ENCODE measurements at places on chromosomes 3 and 15. TPM values are rescaled to one million over a fixed set of nuclear protein-coding genes. Genes with fewer than 3 reads are reported as not detected.

DNA sequence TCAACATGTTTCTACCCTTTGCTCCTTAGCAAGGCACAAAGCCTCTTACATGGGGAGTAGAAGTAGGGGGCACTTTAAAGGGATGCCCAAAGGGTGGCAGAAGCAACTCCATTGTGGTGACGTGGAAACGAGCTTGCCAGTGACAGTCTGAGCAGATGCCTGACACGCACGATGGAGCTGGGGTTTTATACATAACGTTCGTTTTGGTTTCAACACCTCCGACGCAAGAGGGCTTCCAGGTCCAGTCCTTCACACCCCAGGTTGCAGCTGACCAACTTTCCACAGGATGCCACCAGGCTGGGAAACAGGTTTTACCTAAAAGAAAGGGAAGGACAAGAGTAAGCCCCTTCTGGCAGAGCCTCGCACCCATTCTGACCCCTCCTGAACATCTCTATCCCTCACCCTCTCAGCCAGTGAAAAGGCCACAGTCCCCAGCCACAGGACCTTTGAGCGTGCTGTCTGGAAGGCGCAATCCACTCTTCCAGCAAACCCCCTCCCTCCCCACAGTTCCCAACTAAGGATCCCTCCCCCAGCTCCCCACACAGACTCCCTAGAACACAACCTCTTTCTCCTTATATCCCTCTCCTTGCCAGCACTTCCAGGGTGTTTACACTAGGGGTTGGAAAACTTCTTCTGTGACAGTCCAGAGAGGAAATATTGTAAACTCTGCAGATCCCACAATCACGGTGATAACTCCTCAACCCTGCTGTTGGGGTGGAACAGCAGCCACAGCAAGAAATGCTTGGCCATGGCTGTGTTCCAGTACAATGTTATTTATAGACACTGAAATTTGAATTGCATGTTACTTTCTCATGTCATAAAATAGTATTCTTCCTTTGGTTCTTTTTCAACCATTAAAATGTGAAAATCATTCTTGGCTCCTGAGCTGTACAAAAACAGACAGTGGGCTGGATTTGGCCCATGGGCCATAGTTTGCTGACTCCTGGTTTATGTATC, 36.2 kb downstream of the FAM174B start:
- DNase-seq: no peak
- no peak overlapping the region for H3K4me3 ChIP-seq
- H3K4me1 ChIP-seq: peaks cover 10% of the 10 kb centered on the region
- H3K27me3 ChIP-seq: no peaks in the 10 kb centered on the region

GRCh38 chr3:17032407-17033034, 147.8 kb downstream of the PLCL2 start:
- H3K27me3 ChIP-seq: no peaks in the 10 kb centered on the region
- no peak overlapping the region for H3K4me3 ChIP-seq
- no peak for DNase-seq
- no peaks in the 10 kb centered on the region for H3K4me1 ChIP-seq
- H3K36me3 ChIP-seq: no peaks in the 10 kb centered on the region

DNA sequence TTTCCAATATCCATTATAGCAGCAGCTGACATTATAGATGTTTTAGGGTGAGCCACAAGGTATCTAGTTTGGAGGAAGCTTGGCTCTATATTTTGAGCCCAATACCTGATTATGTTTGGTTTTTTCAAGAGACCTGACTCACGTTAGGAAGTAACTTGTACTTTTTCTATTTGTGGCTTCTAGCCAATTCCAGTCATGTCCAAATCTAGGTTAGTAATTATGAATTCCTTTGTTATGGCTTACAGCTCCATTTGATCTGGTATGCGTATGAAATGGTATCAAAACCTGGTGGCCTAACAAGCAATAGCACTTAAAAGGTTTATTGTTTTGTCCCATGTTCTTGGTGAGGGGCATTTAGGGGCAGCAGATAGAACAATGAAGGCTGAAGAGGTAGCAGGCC, 115.9 kb downstream of the TOP2B start:
- H3K27me3 ChIP-seq: no peaks in the 10 kb centered on the region
- no peaks in the 10 kb centered on the region for H3K36me3 ChIP-seq

GRCh38 chr3:194423317-194423716, 24.3 kb upstream of the GP5 start:
- no peaks in the 10 kb centered on the region for H3K4me1 ChIP-seq
- no peak for DNase-seq
- H3K27me3 ChIP-seq: no peaks in the 10 kb centered on the region
- peaks cover 29% of the 10 kb centered on the region for H3K36me3 ChIP-seq
- no peak overlapping the region for H3K4me3 ChIP-seq
- H3K27ac ChIP-seq: no peak overlapping the region

GRCh38 chr15:63056829-63057228, 14.3 kb downstream of the TPM1 start:
- no peaks in the 10 kb centered on the region for H3K27me3 ChIP-seq
- H3K4me1 ChIP-seq: peaks cover 39% of the 10 kb centered on the region
- H3K27ac ChIP-seq: peak overlapping the region; percentile 36

DNA sequence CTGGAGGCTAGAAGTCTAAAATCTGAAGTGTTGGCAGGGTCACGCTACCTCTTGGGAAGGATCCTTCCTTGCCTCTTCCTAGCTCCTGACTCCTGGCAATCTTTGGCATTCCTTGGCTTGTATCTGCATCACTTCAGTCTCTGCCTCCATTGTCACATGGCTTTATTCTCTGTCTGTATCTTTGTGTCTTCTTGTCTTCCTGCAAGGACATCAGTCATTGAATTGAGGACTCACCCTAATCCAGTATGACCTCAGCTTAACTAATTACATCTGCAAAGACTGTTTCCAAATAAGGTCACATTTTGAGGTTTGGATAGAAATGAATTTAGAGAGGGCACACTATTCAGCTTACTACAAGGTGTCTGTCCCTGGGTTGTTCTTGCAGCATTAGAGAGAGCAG, 31.1 kb upstream of the UTS2B start:
- no peak overlapping the region for H3K27ac ChIP-seq
- peaks cover 44% of the 10 kb centered on the region for H3K36me3 ChIP-seq
- H3K4me3 ChIP-seq: no peak overlapping the region
- no peaks in the 10 kb centered on the region for H3K27me3 ChIP-seq
- no peak for DNase-seq

DNA sequence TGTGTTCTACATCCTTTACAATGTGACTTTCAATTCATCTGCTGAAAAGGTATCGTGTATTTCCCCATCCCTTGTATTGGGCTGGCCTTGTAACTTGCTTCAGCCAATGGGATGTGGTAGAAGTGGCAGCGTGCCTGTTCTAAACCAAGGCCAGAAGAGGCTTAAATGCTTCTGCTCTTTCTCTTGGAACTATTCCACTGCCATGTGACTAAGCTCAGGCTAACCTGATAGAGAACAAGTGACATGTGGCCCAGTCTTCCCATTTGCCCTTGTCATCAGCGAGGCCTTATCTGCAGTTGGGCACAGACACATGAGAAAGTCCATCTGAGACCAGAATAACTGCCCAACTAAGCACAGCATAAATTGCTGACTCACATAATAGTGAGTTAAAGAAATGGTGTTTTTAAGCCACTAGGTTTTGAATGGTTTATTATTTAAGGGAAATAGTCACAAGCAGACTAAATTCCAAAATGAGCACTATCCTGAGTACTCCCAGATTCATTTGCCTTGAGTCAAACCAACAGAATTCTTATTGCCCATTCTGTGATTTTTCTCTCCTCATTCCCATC, 230.2 kb downstream of the CPNE4 start:
- no peak overlapping the region for H3K4me3 ChIP-seq
- H3K4me1 ChIP-seq: no peaks in the 10 kb centered on the region
- H3K36me3 ChIP-seq: no peaks in the 10 kb centered on the region
- no peaks in the 10 kb centered on the region for H3K27me3 ChIP-seq
- no peak overlapping the region for H3K27ac ChIP-seq
- DNase-seq: no peak

GRCh38 chr15:74632601-74633000, 17.0 kb downstream of the CLK3 start:
- H3K4me3 ChIP-seq: no peak overlapping the region
- H3K27me3 ChIP-seq: no peaks in the 10 kb centered on the region
- DNase-seq: no peak
- no peaks in the 10 kb centered on the region for H3K4me1 ChIP-seq
- H3K27ac ChIP-seq: no peak overlapping the region

- H3K4me1 ChIP-seq: peaks cover 9% of the 10 kb centered on the region
- DNase-seq: peak; percentile 90
- H3K27me3 ChIP-seq: no peaks in the 10 kb centered on the region
- peak within 1 kb of the TSS; percentile 99 for H3K4me3 ChIP-seq
These were observed at the start of gene TWF2 for GRCh38 chr3:52238761-52239701. TWF2 (minus strand) TSS chr3:52239158; CDS start chr3:52239016, 142 bp downstream.

CPB1 gene
- total RNA-seq: 0.21 TPM

SLC27A2 gene
- not detected for total RNA-seq
